ENCODE measurements at places on chromosomes 5 and 9. TPM values are rescaled to one million over a fixed set of nuclear protein-coding genes. Genes with fewer than 3 reads are reported as not detected.
A peak's percentile ranks its signal among the peaks of the same experiment; 100 is the strongest.

DNA sequence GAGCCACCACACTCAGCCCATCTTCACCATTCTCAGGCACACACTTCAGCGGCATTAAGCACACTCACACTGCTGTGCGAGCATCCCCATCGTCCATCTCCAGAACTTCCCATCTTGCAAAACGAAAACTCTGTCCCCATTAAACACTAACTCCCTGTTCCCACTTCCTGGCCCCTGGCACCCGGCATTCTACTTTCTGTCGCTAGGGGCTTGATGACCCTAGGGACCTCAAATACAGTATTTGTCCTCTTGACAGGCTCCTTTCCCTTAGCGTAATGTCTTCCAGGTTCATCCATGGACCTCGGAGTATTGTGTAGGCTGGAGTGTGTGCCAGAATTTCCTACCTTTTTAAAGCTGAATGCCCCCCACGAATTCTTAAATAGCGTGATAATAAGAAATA is 14.7 kb upstream of the UBAC1 start:
- DNase-seq: no peak
- no peak overlapping the region for H3K27ac ChIP-seq
- no peaks in the 10 kb centered on the region for H3K36me3 ChIP-seq
- peaks cover 4% of the 10 kb centered on the region for H3K27me3 ChIP-seq

GRCh38 chr9:121703014-121703734 is 51.7 kb downstream of the DAB2IP start:
- no peaks in the 10 kb centered on the region for H3K36me3 ChIP-seq
- H3K4me3 ChIP-seq: no peak overlapping the region
- H3K27ac ChIP-seq: no peak overlapping the region
- H3K4me1 ChIP-seq: peaks cover 12% of the 10 kb centered on the region
- no peaks in the 10 kb centered on the region for H3K27me3 ChIP-seq

DNA sequence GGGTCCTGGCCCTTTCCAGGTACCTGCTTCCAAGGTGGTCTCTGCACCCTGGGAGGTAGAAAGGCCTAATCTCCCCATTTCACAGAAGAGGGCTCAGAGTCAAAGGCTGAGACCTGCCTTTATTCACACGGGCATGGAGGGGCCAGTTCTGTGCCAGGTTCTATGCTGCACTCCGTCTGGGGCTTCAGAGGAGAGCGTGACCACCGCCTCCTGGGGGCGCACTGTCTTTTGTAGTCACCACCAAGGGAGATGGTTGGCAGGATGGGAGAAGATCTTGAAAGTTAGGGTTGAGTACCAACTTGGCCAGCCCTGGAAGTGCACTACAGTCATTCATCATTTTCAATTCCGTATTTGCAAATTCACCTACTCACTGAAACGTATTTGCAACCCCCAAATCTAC is 23.7 kb upstream of the PRDM12 start:
- no peaks in the 10 kb centered on the region for H3K4me1 ChIP-seq
- DNase-seq: no peak
- H3K27ac ChIP-seq: no peak overlapping the region
- H3K27me3 ChIP-seq: no peaks in the 10 kb centered on the region
- H3K36me3 ChIP-seq: peaks cover 20% of the 10 kb centered on the region

GRCh38 chr5:132754947-132755346 is 7.7 kb downstream of the CCNI2 start:
- no peak overlapping the region for H3K27ac ChIP-seq
- H3K27me3 ChIP-seq: no peaks in the 10 kb centered on the region
- H3K4me1 ChIP-seq: no peaks in the 10 kb centered on the region
- H3K4me3 ChIP-seq: no peak overlapping the region
- H3K36me3 ChIP-seq: peaks cover 15% of the 10 kb centered on the region

- H3K4me3 ChIP-seq: no peak overlapping the region
- no peak for DNase-seq
- H3K27me3 ChIP-seq: no peaks in the 10 kb centered on the region
- H3K27ac ChIP-seq: no peak overlapping the region
These were observed 43.1 kb downstream of the LHX2 start for GRCh38 chr9:124054582-124055227.

INSL6 gene
- total RNA-seq: not detected

GRCh38 chr5:171882118-171882517 is 96.5 kb downstream of the SMIM23 start:
- no peak overlapping the region for H3K27ac ChIP-seq
- H3K36me3 ChIP-seq: peaks cover 13% of the 10 kb centered on the region
- H3K27me3 ChIP-seq: no peaks in the 10 kb centered on the region

DNA sequence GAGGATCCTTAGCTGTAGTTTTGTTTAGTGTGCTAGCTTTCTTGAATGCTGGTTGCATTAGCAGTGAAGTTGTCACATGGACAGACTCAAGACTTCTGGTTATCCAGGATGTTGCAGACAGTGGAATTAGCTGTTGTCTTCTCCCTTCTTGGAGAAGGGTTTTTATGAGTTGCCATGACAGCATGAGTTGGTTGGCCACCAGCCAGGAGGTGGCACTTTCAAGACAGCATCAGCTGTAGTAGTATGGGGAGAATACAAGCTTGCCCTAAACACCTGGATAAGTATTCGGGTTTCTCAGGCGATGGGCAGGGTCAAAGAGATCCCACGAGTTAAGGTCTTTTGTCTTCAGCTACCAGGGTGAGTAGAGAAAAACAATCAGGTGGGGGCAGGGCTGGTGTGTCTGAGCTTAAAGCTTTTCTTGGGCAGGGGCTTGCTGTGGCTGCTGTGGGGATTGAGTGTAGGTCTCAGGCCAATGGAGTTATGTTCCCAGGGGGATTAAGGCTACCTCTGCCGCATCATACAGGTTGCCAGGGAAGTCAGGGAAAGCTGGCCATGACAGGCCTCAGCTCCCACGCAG is 7.7 kb upstream of the C5orf47 start:
- no peaks in the 10 kb centered on the region for H3K36me3 ChIP-seq
- no peak overlapping the region for H3K4me3 ChIP-seq
- no peak for DNase-seq
- H3K4me1 ChIP-seq: no peaks in the 10 kb centered on the region
- H3K27ac ChIP-seq: no peak overlapping the region
- H3K27me3 ChIP-seq: no peaks in the 10 kb centered on the region

OR1J2 gene
- 3.2 TPM for total RNA-seq

HRCT1 gene
- total RNA-seq: 20.4 TPM

WNT8A gene
- not detected for total RNA-seq

CORO2A gene
- 3.1 TPM for total RNA-seq

GRCh38 chr5:100519075-100519474 is 16.1 kb upstream of the FAM174A start:
- H3K4me1 ChIP-seq: no peaks in the 10 kb centered on the region
- H3K36me3 ChIP-seq: no peaks in the 10 kb centered on the region
- no peak overlapping the region for H3K4me3 ChIP-seq
- H3K27me3 ChIP-seq: no peaks in the 10 kb centered on the region
- DNase-seq: no peak
- no peak overlapping the region for H3K27ac ChIP-seq

PDE8B gene
- total RNA-seq: 22.7 TPM

- peaks cover 8% of the 10 kb centered on the region for H3K4me1 ChIP-seq
- no peak for DNase-seq
- H3K27ac ChIP-seq: no peak overlapping the region
- peaks cover 15% of the 10 kb centered on the region for H3K27me3 ChIP-seq
- H3K4me3 ChIP-seq: no peak overlapping the region
These were observed 5.4 kb downstream of the DMRT1 start for GRCh38 chr9:846852-847251.

DNA sequence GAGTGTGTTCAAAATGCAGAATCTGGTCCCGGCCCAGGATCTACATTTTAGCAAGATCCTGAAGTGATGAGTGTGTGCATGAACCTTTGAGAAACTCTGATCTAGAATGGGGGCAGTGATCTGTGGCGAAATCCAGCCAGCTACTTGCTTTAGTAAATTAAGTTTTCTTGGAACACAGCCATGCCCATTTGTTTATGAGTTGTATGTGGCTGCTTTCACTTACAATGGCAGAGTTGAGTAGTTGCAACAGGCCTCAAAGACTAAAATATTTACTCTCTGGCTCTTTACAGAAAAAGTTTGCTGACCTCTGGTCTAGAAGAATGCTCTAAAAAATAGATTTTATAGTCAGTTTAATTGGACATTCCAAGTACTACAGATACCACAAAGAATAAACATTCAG is 588.3 kb downstream of the BNC2 start:
- no peaks in the 10 kb centered on the region for H3K4me1 ChIP-seq
- no peak overlapping the region for H3K4me3 ChIP-seq
- DNase-seq: no peak
- no peaks in the 10 kb centered on the region for H3K36me3 ChIP-seq
- no peaks in the 10 kb centered on the region for H3K27me3 ChIP-seq
- H3K27ac ChIP-seq: no peak overlapping the region

GALNT12 gene
- total RNA-seq: 6.8 TPM

DNA sequence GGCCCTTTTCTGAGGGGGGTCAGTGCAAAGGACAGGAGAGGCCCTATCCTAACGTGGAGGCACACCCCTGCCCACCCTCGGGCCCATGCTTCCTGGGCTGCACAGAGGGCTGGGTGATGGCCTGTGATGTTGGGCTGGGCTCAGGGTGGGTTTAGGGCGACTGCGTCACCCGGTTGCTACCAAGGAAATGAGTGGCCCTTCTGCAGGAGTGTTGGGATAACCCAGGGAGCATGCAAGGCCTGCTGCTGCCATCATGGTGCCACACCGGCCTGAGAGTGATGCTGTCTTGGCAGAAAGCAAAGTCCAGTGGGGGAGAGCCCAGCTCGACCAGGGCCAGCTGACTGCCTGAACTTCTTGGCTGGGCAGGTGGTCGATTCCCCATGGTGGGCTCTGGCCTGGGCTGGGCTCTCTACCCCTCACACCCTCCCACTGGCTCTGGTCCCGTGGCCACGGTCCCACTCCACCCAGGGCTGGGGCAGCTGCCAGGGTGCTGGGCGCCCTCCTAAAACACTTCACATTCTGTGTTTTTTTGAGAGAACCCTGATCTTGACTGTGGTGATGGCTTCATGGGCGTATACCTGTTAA is 21.5 kb upstream of the MRNIP start:
- H3K27ac ChIP-seq: no peak overlapping the region
- no peak for DNase-seq
- no peaks in the 10 kb centered on the region for H3K27me3 ChIP-seq
- peaks cover 33% of the 10 kb centered on the region for H3K36me3 ChIP-seq

GRCh38 chr5:159536646-159537045 is 206.4 kb upstream of the IL12B start:
- H3K4me3 ChIP-seq: no peak overlapping the region
- no peak for DNase-seq
- no peaks in the 10 kb centered on the region for H3K36me3 ChIP-seq

C1QTNF2 gene
- 13.8 TPM for total RNA-seq

DNA sequence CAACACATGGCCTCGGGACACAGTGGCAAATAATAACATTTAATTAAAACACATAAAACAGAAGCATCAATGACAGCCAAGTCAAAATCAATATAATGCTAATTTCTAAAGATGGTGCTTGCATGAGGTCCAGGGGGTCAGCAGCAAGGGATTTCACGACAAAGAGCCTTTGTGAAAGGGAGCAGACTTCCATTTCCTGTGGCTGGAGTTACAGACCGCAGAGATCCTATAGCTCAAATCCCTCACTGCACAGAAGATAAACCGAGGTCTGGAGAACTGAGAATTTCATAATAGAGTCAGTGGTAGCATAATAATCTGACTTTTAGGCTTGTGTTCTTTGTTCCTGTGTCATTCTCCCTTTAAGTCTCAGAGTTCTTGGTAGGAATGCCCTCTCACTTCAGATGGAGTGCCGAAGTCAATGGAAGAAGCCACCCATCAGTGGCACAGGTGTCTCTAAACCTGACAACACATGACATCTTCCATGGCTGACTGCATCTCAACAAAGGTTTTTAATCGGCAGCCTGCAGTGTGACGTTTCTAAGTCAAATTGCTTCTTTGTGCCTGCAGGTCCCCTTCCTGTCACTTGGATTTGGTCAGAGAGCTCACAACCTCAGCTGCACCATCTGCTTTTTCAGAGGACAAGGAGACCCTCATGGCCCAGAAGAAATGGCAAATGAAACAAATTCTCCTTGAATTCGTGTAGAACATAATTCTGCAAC is 67.4 kb downstream of the CARTPT start:
- no peaks in the 10 kb centered on the region for H3K36me3 ChIP-seq
- H3K4me3 ChIP-seq: no peak overlapping the region
- peaks cover 52% of the 10 kb centered on the region for H3K4me1 ChIP-seq
- no peaks in the 10 kb centered on the region for H3K27me3 ChIP-seq

- H3K27me3 ChIP-seq: no peaks in the 10 kb centered on the region
- no peak overlapping the region for H3K27ac ChIP-seq
- H3K4me3 ChIP-seq: no peak overlapping the region
- peaks cover 17% of the 10 kb centered on the region for H3K4me1 ChIP-seq
These were observed 17.6 kb downstream of the NSUN2 start for GRCh38 chr5:6615034-6615815.

- H3K27ac ChIP-seq: no peak overlapping the region
- peaks cover 7% of the 10 kb centered on the region for H3K4me1 ChIP-seq
- DNase-seq: no peak
- H3K27me3 ChIP-seq: no peaks in the 10 kb centered on the region
- H3K36me3 ChIP-seq: no peaks in the 10 kb centered on the region
These were observed 590.0 kb upstream of the ZNF608 start for GRCh38 chr5:125336401-125336800.

SPATA9 gene
- total RNA-seq: not detected

DNA sequence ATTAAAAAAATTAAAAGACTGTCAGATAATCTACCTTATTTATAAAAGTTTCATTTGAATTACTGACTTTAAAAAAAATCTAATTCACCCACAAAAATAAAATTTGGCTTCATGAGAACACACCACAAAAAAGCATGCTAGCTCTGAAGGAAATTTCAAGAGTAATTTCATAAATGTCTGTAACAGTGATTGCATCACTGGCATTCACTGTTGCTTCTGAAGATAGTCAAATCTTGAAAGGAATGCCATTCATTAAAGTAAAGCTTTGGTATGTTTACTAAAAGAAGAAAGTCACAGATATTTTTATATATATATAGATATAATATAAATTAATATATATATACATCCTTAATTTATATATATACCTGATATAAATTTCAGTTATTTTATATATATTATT is 43.4 kb downstream of the NADK2 start:
- peaks cover 5% of the 10 kb centered on the region for H3K4me1 ChIP-seq
- no peaks in the 10 kb centered on the region for H3K27me3 ChIP-seq
- H3K27ac ChIP-seq: no peak overlapping the region
- H3K4me3 ChIP-seq: no peak overlapping the region
- no peak for DNase-seq

SURF1 gene
- total RNA-seq: 47.6 TPM

CKMT2 gene
- 16.8 TPM for total RNA-seq

- H3K4me1 ChIP-seq: no peaks in the 10 kb centered on the region
- no peak overlapping the region for H3K27ac ChIP-seq
- no peaks in the 10 kb centered on the region for H3K27me3 ChIP-seq
- no peak for DNase-seq
- H3K36me3 ChIP-seq: no peaks in the 10 kb centered on the region
These were observed 91.2 kb upstream of the PAM start for GRCh38 chr5:102663749-102664530.

- H3K27ac ChIP-seq: no peak overlapping the region
- H3K27me3 ChIP-seq: no peaks in the 10 kb centered on the region
- H3K36me3 ChIP-seq: no peaks in the 10 kb centered on the region
- no peak for DNase-seq
- no peak overlapping the region for H3K4me3 ChIP-seq
These were observed 1474.3 kb upstream of the CDH9 start for GRCh38 chr5:28512648-28513047.

- H3K27me3 ChIP-seq: no peaks in the 10 kb centered on the region
- peaks cover 9% of the 10 kb centered on the region for H3K4me1 ChIP-seq
- no peak for DNase-seq
These were observed 79.0 kb downstream of the SGCD start for GRCh38 chr5:156405988-156406387.

GRCh38 chr5:52870448-52870847 is 82.7 kb downstream of the ITGA1 start:
- peak; percentile 31 for DNase-seq
- peak overlapping the region; percentile 48 for H3K27ac ChIP-seq
- H3K27me3 ChIP-seq: no peaks in the 10 kb centered on the region
- no peaks in the 10 kb centered on the region for H3K36me3 ChIP-seq
- peaks cover 30% of the 10 kb centered on the region for H3K4me1 ChIP-seq
- H3K4me3 ChIP-seq: no peak overlapping the region

CEP120 gene
- total RNA-seq: 18.5 TPM

All from thoracic aorta (tissue), 2 donors.